ENCODE measurements at places on chromosomes 4 and X.

- DNase-seq = no peak
Observed at GRCh38 chrX:106906361-106906760, 3.2 kb upstream of the RIPPLY1 start.

DNA sequence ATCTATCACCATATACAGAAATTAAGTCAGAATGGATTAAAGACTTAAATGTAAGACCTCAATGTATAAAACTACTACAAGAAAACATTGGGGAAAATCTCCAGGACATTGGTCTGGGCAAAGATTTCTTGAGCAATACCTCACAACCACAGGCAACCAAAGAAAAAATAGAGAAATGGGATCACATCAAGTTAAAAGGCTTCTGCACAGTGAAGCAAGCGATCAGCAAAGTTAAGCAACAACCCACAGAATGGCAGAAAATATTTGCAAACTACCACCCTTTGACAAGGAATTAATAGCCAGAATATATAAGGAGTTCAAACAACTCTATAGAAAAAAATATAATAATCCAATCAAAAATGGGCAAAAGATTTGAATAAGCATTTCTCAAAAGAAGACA, 236.9 kb upstream of the EMCN start:
- DNase-seq = no peak

DNA sequence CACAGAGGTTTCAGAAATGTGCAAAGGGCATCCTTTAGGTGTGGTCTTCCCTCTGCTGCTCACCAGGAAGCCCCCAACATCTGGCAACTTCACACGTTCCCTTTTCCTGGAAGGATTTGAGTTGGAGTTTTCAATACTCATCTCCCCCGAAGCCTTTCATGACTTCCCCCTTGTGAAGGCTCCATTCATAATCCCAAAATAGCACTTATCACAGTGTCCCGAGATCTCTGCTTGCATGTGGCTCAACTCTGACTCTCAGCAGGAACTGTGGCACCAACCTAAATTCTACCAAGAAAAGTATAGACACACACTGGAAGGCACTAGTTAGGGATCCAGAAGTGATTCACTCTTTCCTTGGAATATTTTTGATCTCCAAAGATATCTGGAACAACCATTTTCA, 40.5 kb upstream of the ZNF827 start:
- no peak for DNase-seq

- DNase-seq = no peak
Observed at GRCh38 chr4:101941816-101942358, 151.4 kb downstream of the BANK1 start.

DNA sequence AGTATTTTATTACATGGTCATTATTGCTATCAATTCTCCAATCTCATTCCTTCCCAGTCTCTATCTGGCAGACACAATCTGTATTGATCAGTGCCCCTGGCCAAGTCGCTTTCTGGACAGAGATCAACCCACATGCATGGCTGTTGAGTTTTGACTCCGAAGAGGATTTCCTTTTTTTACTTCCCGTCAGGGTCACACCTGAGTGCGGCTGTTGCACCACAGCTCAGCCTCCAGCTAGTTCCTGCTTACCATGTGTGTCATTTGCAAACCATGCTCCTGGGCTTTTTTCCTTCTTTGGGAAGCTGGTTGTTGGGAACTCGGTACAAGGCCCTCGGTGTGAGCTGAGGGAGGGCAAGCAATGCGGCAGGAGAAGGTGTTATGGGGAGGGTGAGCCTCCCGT, 11.7 kb downstream of the MAGED2 start:
- DNase-seq = no peak

DNA sequence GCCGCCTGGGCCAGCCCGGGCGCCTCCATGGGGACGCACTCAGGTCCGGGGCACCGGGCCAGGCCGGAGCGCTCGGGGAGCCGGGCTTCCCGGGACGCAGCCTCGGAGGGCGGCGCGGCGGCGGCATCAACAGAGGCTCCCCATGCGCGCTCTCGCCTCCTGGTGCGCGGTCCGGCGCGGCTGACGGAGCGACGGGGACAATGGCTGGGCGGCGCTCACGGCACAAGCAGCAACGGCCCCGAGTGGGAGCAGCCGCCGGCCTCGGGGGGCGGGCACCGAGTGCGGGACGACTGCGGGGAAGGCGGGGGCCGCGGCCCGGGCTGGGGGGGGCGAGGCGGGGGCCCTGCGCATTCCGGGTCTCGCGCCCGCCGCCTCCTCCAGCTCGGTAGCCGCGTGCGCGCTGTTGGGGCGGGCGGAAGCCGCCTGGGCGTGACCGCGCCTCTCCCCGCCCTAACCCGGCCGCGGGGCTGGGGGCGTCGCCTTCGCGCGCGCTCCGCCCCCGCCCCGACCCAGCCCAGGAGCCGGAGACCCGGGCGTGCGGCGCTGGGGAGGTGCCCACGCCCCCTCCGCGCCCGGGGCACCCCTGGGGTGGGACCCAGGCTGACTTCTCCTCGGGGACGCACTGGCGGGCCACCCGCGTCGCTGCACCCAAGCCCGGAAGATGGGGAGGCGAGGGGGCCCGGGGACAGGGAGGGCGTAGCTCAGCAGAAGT, at the start of gene PRKX:
TSS of gene PRKX (minus strand) at position 425 of the 712 bp plus-strand sequence. CDS start at position 29, 396 bp downstream.
- peak; percentile 88 for DNase-seq

DNA sequence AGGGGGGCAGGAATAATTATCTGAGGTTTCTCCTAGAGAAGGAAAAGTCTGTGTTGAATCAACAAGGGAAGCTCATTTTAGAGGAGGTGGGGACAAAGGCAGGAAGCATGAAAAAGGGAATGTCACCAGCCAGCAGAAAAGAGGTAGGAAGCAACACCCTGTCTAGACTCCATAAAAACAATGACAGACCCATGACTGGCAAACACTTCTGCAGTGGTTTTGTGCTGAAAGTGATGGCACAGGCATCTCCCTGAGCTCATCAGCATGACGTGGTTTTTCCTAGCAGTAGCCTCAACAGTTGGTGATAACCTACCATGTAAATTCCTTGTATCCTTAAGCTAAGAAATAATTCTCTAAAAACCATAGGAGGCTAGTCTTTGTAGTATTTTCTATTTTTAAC, 110.7 kb upstream of the GALNT7 start:
- DNase-seq = no peak

GRCh38 chr4:67550857-67551256, 5.6 kb upstream of the CENPC start:
- DNase-seq = no peak

GRCh38 chr4:25144870-25145481, 15.3 kb downstream of the SEPSECS start:
- no peak for DNase-seq

- DNase-seq = no peak
Observed at GRCh38 chr4:3651267-3651845, 114.8 kb upstream of the ADRA2C start.

DNA sequence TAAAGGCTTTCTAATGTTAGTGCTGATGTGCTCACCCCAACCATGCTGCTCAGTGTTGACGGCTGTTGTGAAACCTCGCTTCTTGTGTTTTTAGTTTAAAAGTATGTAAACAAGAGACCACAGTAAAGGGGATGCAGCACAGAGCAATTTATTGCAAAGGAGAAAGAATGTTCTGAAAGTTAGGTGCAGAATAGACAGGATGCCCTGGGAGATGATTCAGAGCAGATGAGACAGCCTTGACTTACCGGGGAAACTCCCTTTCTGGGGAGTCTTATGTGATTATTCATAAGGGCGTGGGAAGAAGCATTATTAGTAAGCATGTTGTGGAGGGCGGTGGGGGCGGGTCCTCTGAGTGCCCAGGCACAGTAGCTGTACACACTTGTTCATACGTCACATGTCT, 47.7 kb downstream of the EVC start:
- DNase-seq = no peak

DNA sequence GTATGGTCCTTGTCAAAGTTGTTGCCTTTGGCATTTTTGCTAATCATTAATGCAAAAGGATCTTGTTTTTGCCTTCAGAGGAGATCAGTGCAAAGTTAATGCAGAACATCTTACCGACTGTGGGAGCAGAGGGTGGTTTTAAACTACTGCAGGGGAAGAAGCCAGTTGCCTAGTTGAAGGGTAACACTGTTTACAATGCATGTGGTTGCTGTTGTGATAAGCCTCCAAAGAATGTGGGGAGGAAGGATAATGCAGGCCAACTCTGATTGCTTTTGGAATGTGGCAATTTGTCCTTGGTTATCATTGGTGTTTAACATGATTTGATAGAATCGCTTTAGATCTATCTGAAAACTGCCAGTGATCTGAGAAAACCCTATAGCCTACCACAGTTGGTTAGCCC, 204.3 kb upstream of the TLL1 start:
- no peak for DNase-seq

DNA sequence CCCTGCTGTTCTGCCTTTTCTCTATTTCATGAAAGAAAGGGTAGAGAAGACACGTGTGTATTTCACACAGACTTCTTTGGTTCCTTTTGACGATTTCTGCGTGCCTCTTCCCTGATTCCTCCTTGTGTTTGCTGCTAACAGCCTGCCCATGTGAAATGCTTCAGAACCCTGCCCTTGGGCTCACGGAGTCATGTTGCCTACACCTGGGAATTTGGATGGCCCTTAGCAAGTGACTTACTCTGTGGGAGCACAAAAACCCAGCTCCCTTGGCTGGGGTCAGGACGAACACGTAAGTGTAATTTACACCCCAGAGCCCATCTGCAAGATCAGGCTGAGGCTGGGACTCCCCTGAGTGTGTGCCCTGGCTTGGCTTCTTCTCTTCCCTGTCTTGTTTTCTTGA, 220.3 kb upstream of the BCOR start:
- DNase-seq = no peak

GRCh38 chr4:89928838-89929237, 34.2 kb downstream of the MMRN1 start:
- no peak for DNase-seq

All from CD8-positive, alpha-beta T cell (primary cell).